Aorta (tissue), 5 donors: ENCODE measurements at places on chromosomes 12 and 14. TPM values are rescaled to one million over a fixed set of nuclear protein-coding genes. Genes with fewer than 3 reads are reported as not detected.

GRCh38 chr12:11822081-11822834 lies 172.8 kb downstream of the ETV6 start:
- no peak overlapping the region for H3K27ac ChIP-seq
- no peak overlapping the region for H3K4me3 ChIP-seq
- no peaks in the 10 kb centered on the region for H3K27me3 ChIP-seq
- H3K36me3 ChIP-seq, result no peaks in the 10 kb centered on the region
- peaks cover 2% of the 10 kb centered on the region for H3K4me1 ChIP-seq
- DNase-seq, result no peak

Gene PTPRR
- total RNA-seq, result 0.45 TPM

Gene ADGRD1
- 59.2 TPM for total RNA-seq

Gene MYO1H
- total RNA-seq, result not detected

DNA sequence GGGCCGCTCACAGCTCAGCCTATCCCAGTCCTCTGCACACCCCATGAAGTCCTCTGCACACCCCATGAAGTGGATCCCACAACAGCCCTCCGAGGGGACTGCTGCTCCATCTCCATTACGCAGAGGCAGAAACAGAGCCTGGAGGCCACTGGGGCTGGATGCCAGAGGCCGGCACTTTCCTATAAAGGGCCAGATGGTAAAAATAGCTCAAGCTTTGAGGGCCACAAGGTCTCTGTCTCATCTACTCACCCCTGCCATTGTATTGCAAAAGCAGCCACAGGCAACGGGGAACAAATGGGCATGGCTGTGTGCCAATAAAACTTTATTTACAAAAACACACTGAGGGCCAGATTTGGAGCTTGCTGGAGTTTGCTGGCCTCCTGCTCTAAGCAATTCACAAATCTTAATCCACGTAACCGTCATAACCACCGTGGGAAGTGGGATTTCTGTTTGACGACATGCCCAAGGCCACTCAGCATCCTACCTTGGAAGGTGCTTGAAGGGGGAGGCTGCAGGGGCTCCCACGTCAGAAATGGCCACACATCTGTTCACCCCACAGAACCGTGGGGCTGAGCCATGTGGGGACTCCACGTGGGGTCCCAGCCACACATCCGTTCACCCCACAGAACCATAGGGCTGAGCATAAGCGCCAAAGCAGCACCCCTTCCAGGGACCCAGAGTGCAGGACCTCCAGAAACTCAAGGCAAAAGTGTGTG lies 92.0 kb downstream of the NCOR2 start:
- H3K27me3 ChIP-seq, result no peaks in the 10 kb centered on the region
- H3K27ac ChIP-seq, result no peak overlapping the region
- no peaks in the 10 kb centered on the region for H3K4me1 ChIP-seq
- no peak overlapping the region for H3K4me3 ChIP-seq
- H3K36me3 ChIP-seq, result peaks cover 3% of the 10 kb centered on the region

Gene TNS2
- total RNA-seq, result 275 TPM

GRCh38 chr14:44945264-44945663 lies 16.5 kb downstream of the KLHL28 start:
- no peaks in the 10 kb centered on the region for H3K27me3 ChIP-seq
- no peaks in the 10 kb centered on the region for H3K36me3 ChIP-seq
- H3K4me1 ChIP-seq, result no peaks in the 10 kb centered on the region
- H3K4me3 ChIP-seq, result no peak overlapping the region
- no peak for DNase-seq

DNA sequence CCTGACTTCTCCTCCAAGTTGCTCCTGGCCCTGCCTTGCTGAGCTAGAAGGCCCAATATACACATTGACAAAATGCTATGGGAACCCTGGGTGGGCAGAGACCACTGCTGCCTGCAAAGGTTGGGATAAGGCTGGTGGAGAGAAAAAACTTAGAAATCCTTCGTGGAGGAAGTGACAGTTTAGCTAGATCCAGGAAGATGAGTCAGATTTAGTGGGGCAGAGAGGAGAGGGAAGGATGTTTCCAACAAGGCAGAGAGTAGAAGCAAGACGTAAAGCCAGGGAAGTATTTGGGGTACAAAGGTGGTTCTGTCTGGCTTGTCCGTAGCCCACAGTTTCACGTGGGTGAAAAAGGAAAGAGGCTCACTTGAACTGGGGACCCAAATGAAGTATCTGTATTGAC lies 69.0 kb upstream of the CLMN start:
- H3K27ac ChIP-seq, result peak overlapping the region; percentile 22
- DNase-seq, result no peak
- no peak overlapping the region for H3K4me3 ChIP-seq
- H3K4me1 ChIP-seq, result no peaks in the 10 kb centered on the region
- no peaks in the 10 kb centered on the region for H3K36me3 ChIP-seq
- H3K27me3 ChIP-seq, result no peaks in the 10 kb centered on the region

Gene TPPP2
- not detected for total RNA-seq

Gene RAN
- total RNA-seq, result 233 TPM

- no peak overlapping the region for H3K27ac ChIP-seq
- H3K27me3 ChIP-seq, result no peaks in the 10 kb centered on the region
- H3K36me3 ChIP-seq, result no peaks in the 10 kb centered on the region
- peak; percentile 66 for DNase-seq
- no peak overlapping the region for H3K4me3 ChIP-seq
- H3K4me1 ChIP-seq, result no peaks in the 10 kb centered on the region
Observed at GRCh38 chr12:16359512-16360491, 12.4 kb downstream of the MGST1 start.

DNA sequence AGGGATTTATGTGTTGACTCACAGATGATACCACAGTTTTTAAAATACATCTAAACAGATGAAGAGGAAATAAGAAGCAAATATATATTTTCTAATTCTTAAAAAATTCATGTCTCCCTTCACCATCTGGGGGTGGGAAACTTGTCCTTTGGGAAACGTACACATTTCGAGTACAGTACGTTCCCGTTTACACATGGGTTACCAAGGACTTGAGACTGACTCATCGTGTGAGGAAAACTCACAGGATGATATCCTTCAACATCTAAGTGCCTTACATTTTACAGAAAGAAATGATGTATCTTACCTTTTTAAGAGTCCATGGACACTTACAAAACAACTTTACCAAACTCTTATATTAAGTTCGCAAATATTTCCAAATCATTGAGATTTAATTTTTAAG lies 16.0 kb upstream of the FBLN5 start:
- H3K4me1 ChIP-seq, result no peaks in the 10 kb centered on the region
- DNase-seq, result no peak
- H3K36me3 ChIP-seq, result no peaks in the 10 kb centered on the region
- H3K27me3 ChIP-seq, result no peaks in the 10 kb centered on the region
- no peak overlapping the region for H3K4me3 ChIP-seq
- no peak overlapping the region for H3K27ac ChIP-seq

GRCh38 chr14:100816286-100816949 lies 9.5 kb upstream of the MEG3 start:
- no peaks in the 10 kb centered on the region for H3K4me1 ChIP-seq
- no peaks in the 10 kb centered on the region for H3K36me3 ChIP-seq
- no peak overlapping the region for H3K4me3 ChIP-seq
- H3K27ac ChIP-seq, result no peak overlapping the region

DNA sequence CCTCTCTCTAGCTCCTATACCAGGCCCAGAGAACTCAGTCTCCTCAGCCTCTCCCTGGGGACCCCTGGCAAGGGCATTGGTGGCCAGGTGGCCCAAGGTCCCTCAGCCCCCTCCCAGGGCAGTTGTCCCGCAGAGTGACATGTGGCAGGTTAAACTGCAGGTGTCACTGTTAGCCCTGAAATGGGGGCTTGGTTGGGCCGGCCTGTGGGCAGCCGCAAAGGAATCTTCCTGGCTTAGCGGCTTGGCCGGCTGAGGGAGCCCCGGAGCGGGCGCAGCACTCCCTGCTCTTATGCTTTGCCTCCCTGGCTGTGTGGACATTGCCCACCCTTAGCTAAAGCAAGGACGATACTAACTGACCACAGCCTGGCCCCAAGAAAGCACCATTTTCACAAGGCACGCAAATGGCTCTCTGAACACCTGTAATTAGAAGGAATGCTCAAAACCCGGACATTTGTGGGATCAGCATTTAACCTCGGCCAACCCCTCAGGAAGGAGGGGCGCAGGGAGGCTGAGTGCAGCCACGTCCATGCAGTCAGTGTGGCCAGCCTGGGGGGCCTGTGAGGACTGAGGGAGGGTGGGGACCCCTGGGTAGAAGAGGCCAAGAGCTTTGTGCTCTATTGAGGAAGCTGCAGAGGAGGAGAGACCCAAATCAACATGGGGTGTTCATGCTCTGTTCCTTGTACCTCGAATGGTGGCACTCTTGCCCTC lies 82.2 kb downstream of the PAPOLA start:
- H3K4me3 ChIP-seq, result no peak overlapping the region
- no peak overlapping the region for H3K27ac ChIP-seq
- no peaks in the 10 kb centered on the region for H3K4me1 ChIP-seq
- H3K36me3 ChIP-seq, result no peaks in the 10 kb centered on the region
